Brain pericyte (primary cell): ENCODE measurements at places on chromosomes 5 and 9.

- DNase-seq: no peak
Measured at GRCh38 chr5:53442961-53443360, 37.5 kb upstream of the FST start.

GRCh38 chr5:159933531-159934485 lies 17.5 kb downstream of the ADRA1B start:
- DNase-seq: no peak

GRCh38 chr5:85441156-85441555 lies 1056.5 kb upstream of the EDIL3 start:
- no peak for DNase-seq

DNA sequence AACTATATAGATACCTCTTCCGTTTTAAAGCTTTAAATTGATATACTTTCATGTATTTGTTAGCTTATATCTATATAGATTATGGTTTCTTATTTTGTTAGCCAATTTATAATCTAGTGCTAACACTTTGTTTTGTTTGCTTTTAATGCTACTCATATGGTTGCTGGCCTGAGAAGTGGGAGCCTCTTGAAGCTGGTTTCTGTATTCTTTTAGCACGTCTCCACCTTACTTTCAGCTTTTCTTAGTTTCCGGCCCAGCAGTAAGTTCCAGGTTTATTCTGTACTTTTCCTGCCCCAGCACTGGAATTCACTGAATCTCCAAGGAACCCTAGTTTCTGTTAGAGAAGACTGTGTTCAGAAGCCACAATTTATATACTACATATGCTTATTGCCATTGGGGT lies 458.9 kb downstream of the PRR16 start:
- DNase-seq: no peak

GRCh38 chr9:115158661-115159481 lies 40.9 kb upstream of the TNC start:
- DNase-seq: no peak

DNA sequence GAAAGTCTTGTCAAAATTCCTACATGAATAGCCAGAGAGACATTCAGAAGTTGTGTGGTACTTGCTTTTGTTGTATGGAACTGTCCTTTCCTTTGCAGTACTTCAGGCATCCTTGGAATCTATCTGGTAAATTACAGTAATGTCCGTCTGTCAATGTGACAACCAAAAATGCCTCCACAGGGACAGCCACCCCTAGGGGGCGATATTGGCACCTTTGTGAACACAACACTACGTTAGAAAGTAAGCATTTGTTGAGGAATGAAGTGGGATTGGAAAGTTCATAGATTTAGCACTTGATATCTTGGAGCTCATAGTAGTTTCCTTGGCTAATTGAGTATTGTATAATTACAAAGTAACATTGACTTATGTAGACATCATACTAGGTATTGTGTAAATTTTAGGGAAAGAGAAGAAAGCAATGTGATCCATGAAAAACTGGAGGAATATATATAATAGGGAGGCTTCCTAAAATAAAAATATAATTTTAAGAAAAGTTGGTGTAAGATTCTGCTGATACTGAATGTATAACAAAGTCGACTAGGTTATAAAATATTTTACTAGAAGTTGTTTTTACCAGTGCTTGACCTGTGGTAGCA lies 32.7 kb downstream of the TMEFF1 start:
- no peak for DNase-seq

DNA sequence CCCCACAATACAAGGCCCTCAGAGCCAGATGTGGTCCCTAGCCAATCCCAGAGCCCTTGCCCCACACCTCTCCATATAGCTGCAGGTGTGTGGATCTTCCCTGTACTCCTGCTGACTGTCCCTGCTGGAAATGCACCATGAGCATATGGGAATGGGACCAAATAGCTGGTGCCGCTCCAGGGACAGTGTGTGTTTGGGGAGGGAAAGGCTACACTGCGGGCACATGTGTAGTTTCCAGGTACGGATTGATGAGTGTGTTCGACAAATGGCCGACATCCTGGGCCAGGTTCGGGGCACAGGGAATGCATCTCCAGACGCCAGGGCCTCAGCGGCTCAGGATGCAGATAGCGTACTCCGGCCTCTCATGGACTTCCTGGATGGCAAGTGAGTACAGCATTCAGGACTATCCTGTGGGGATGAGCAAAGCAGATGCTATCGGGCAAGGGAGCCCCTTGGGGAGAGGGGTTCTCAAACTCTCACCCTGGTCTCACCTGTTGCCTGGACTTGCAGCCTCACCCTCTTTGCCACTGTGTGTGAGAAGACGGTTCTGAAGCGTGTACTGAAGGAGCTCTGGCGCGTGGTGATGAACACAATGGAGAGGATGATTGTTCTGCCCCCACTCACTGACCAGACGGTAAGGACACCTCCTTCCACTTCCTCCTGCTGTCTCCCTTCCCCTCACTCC lies 91.1 kb upstream of the RUSC2 start:
- no peak for DNase-seq

DNA sequence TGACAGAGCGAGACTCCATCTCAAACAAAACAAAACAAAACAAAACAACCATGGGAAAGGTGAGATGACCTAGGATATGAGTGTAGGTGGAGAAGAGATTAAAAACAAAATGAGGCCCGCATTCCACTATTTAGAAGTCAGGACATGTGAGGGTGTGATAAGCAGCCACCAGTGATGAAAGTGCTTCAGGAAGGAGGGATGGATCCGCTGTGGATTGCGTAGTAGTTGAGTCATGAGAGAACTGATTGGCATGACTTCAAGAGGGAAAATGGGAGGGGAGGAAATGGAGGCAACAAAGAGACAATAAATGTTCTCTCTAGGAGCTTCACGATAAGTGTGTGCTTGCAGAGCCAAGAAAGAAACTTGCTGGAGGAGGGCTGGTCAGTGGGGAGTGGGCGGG lies 367.6 kb downstream of the ARL15 start:
- DNase-seq: no peak

DNA sequence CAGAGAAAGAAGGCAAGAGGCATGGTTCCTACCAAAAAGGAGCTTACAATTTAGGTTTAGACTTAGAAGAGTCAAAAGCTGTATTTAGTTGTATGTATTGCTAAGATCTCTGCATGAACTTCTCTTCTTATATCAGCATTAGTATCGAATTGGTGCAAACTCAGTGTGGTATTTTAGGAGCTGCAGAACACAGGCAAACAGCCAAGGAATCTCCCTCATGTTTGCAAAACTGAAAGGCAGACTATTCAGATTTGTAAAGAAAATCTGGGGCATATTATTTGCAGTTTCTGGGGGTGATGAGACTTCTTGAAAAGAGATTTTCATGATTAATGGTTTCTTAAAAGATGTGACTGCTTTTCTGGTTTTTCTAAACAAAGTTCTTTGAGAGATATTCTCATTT lies 252.7 kb downstream of the CEMIP2 start:
- no peak for DNase-seq

DNA sequence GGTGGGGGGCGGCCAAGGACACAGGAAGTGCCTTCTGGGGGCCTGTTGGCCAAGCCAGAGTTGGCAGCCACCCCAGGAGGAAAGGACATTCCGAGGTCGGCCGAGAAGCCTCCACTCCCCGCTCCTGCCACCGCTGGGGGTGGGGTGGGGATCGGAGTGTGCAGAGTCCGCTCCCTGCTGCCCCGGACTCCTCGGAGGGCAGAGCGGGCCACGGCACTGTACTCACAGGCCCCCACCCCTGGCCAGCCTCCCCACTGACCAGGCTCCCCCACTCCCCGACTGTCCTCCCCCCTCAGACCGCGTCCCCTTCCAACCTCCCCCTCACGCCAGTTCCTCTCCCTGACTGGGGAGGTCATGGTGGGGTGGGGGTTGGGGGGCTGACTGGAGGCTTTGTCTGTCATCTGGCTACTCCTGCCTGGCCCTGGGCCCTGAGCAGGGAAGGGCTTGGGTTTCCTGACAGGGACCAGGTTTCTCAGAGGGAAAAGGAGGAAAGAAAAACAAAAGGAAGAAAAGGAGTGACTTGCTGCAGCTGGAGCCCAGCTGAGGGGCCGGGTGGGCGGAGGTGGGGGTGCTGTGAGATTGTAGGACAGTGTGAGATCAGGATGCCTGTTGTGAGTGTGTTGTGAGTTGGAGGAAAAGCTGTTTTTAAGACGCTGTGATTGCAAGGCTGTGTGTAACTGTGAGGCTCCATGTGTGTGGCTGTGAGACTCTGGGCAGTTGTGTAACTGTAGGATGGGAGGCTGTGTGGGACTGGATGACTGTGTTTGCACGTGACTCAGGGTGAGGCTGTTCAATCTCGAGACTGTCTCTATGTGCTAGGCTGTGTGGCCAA lies 29.7 kb downstream of the CNTFR start:
- DNase-seq: no peak

DNA sequence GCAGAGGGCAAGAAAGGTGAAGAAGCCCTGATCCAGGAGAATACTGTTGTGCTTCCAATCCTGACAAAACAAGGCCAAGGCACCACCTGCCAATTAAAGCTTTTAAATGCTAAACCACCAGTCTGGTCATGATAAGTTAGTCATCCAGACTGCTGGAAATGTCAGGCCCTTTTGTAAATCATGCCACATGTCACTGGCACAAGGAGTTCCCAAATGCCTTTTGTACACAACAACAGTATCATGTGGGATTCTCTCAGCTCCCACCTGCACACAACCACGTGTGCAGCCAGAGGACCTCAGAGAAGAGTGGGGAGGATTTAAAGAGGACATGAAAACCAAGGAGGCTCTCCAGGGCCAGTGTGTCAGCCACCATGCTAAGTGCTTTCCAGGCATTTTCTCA lies 99.3 kb downstream of the CDK5RAP2 start:
- no peak for DNase-seq

DNA sequence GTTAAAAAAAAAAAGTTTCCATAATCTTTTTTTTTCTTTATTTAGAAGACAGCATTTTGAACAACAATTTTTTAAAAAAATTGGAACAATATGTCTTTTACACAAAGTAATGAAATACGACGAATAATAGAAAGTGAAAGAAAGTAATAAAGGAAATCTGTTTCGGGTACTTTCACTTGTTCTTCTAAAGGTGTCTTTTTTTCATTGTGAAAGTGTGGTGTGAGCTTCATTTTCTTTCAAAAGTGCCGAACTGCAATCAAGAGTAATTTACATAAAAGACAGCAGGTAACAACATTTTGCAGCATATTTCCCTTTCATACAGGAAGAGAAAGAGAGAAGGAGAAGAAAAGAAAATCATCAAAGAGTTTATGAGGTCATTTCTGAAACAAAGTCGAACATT lies 159.7 kb upstream of the CDH12 start:
- DNase-seq: no peak

DNA sequence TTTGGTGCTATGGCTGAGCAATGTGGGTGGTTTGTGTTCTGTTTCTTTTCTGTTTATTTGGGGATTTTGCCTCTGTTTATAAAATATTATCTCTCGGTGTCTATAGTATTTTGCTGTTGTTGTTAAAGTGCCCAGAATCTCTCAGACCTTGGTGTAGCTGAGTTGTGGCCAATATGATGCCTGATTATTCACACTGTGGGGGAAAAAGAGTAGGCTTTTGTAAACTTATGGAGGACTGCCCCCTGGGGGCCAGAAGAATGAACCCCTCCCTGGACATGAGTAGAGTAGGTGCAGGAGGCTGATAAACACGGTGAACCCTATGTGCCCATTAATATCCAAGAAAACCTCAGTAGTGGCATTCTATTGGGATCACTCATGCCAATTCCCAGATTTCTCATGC lies 49.0 kb upstream of the DPYSL3 start:
- no peak for DNase-seq

- no peak for DNase-seq
Measured at GRCh38 chr9:81517954-81518353, 171.4 kb downstream of the TLE1 start.

DNA sequence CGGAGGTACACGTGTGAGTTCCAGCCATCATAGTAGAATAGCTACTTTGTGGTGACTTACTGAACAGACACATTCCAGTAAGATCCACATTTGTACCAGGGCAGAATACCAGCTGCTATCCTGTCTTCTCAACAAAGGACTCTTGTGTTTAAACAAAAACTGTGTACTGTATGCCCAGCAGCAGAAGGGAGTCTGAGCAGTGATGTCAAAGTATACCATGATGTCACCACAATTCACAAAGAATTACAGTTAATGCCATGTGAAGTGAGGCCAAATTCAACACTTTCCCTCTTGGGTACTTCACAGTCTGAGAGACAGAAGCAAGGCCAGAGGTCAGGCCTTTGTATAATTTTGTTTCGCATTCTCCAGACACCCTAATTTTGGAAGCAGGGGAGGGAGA lies 137.0 kb downstream of the ADAMTSL1 start:
- DNase-seq: no peak

- DNase-seq: no peak
Measured at GRCh38 chr9:126009047-126009446, 261.9 kb downstream of the PBX3 start.

DNA sequence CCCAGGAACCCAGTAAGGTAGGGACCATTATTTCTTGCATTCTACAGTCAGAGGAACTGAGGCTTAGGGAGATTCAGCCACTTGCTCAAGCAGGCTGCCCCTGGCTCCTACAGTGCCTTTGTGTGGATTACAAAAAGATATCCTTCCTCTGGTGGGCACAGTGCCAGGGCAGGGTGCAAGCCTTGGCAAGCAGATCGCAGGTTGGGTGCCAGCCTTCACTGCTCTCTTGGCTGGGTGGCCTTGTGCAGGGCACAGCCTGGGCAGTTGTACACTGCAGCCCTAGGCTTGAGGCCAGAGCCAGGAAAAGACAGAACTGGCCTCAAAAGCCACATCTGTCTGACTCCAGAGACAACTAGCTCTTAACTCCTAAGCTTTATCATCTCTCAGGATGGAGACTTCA lies 15.0 kb downstream of the DOCK2 start:
- no peak for DNase-seq

GRCh38 chr9:36625006-36625615 lies 52.4 kb downstream of the MELK start:
- peak; percentile 15 for DNase-seq

DNA sequence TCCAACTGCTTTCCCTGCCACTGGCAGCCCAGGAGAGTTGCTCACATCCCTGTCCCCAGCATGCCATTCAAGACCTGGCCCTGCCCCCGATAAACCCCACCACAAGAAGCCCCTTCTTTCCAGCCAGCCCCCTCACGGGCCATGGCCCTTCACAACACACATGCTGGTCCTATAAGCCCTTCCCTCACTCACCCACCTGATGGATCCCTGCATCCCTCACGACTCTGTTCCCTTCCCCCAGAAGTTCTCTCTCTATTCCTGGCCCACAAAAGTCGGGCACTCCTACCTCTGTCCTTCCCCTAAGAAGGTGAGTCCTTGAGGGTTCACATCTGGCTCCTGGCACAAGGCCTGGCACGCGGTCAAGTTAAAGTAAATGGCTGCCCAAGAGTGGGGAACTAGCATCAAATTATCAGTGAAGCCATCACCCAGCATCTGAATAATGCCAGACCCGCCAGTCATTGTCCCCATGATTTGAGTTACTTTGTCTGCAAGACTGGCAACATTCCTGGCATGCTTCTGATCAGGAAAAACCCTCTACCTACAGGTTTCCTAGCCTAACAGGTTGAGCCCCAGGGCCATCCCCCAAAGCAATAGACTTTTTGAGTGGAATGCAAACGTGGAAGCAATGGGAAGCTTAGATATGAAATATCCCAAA lies 65.9 kb downstream of the CRB2 start:
- DNase-seq: no peak

- no peak for DNase-seq
Measured at GRCh38 chr9:91028166-91028827, 226.7 kb downstream of the SYK start.

- DNase-seq: no peak
Measured at GRCh38 chr9:116027951-116028350, 125.6 kb upstream of the PAPPA start.

GRCh38 chr5:119385136-119385535 lies 29.3 kb downstream of the TNFAIP8 start:
- no peak for DNase-seq

- DNase-seq: no peak
Measured at GRCh38 chr9:98550206-98550820, 158.4 kb downstream of the GABBR2 start.
